ENCODE measurements at places on chromosomes 4 and X.

DNA sequence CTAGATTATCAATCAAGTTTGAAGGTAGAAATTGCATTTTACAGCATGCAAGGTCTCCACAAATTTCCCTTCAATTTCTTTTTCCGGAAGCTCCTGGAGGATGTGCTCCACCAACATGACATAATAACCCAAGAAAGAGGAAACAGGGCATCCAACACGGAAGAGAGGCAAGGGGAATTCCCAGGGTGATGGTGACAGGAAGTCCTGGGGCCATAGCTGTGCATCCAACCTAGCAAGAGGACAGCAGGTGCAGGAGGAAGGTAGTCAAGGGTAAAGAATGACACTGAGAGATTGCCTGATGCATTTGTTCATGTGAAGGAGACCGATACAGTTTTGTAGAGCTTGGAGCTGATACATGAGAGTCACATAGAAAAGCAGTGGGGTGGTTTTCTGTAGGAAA is 115.7 kb upstream of the LSM6 start:
- DNase-seq: no peak

GRCh38 chr4:172348426-172348825 is 535.2 kb downstream of the GALNTL6 start:
- DNase-seq: no peak

DNA sequence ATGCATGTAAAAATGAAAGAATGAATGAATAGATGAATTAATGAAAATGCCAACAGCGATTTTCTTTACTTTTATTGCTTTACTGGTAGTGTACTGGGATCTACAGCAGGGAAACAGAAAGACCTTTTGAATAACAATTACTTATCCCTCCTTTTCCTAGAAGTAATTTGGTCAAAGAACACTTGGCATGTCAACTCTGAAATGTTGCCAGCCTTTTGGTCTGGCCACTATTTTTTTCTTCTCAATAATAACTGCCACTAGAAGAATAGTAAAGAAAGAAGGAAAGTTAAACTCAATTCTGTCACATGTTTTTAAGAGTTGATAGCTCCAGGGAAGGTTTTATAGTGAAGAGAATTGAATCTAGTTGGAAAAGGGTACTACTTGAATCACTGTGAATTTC is 52.9 kb downstream of the EPHA5 start:
- DNase-seq: no peak

DNA sequence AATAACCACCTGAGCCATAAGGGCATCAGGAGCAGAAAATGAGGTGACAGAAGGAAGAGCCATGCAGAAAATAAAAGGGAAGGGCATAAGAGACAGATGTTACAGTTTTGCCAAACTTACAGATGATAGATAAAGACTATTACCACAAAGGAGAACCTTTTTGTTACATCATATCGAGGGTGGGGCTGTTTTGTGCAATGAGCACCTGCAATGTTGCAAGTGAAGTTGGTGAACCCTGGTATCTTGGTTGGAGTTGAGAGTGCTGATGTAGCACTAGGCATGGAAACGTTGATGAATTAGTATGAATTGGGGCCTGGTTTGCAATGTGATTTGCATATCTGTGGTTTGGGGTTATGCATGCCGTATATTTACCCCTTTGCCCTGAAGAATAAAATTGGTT is 119.8 kb upstream of the TEX13D start:
- DNase-seq: no peak

DNA sequence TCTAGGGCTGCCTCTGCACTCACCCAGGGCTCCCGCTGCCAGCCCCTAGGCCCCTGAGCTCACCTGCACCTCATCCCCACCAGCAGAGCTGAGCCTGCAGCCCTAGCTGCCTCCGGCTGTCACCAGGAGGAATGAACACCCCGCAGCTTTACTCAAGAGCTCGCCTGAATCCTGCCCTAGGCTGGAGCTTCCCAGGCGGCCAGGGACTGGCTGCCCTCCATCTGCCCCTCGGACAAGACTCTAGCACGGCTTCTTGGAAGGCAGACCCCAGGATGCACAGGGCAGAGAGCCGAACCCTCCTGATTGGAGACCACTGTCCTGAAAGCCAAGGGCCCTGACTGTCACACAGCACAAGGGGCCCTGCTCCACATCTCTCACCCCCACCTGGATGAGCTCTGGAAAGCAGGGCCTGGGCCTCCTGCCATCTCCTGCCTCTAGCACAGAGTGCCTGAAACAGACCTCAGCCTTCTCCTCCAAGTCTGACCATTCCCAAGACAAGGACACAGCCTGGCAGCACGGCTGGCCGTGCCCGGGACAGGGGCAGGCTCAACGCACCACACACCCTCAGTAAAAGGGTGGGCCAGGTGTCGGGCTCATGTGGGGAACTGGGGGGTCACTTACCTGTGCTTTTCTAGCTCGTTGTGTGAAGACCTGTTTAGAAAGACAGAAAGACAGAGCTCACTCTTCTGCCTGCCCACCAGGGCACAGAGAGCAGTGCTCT is 4.4 kb downstream of the MXD4 start:
- peak; percentile 11 for DNase-seq

DNA sequence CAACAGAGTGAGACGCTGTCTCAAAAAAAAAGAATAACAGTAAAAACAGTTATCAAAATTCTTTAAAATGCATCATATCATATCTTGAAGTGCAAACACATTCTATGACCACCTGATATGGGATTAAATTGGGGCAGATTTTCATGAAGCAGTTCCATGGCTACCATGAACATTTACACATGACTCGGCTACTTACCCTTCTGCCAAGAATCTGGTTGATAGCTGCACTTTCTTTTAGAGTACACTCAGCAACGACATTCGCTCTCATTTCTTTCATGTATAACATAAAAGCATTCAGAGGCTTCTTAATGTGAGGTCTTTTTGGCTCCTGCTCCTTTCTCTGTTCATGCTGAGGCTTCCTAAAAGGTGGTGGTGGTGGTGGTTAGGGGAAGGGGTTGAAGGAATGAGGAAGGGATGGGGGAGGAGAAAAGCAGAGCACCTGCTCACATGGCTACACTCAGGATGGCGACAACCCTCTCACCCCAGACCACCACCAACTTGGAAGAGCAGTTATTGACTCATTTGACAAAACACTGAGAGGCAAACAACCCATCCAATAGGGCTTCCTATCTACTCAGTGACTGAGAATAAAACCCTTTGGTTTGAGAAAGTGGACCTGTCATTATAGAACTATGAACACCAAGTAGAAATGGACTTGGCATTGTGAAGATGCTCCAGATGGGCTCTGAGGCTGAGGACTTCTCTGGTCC is 88.5 kb downstream of the HADH start:
- no peak for DNase-seq

GRCh38 chrX:44080083-44080482 is 106.9 kb upstream of the NDP start:
- DNase-seq: no peak

DNA sequence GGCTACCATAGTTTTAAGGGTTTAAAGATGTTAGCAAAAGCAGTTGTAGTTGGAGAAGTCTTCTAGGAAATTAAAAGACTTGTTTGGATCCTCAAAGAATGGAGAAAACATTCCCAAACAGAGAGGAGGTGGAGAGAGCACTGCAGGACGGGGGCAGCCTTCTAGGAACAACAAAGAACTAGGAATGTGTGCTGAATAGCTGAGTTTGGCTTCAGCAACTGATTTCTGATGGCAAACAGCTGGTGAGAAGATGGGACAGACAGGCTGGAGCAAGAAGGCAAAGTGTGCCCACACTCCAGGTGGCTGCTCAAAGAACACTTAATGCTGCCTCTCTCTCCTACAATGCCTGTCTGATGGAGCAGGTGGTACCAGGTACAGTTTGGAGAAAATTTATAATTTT is 1331.1 kb downstream of the ADGRL3 start:
- no peak for DNase-seq

- no peak for DNase-seq
These were observed 138.1 kb downstream of the KDM6A start for GRCh38 chrX:45011131-45011530.

DNA sequence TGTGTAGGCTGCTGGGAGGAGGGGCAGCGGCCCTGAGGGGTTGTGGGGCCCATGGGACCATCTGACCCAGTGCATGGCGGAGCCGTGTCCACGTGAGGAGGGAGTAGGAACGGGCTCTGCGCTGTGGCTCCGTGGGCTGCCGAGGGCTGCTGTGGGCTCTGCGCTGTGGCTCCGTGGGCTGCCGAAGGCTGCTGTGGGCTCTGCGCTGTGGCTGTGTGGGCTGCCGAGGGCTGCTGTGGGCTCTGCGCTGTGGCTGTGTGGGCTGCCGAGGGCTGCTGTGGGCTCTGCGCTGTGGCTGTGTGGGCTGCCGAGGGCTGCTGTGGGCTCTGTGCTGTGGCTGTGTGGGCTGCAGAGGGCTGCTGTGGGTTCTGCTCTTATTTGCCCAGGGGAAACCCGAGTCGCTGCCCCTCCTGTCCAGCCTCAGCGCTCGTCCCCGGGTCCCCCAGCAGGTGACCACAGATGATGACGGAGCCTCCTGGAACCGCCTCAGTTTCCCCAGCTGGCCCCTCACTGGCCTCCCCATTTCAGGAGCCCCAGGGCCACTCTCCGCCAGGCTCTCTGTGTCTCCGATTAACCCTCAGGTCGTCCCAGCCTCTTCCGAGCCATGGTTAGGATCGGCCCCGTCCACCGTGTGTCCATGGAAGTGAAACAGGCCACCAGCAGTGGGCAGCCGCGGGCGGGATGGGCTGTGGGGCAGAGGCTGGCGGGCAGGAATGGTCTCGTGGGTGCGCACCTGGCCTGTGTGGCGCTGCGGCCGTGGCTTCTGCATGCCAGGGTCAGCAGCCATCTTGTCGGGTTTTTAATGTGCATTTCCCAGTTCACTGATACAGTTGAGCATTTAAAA is 20.0 kb downstream of the PCGF3 start:
- DNase-seq: no peak

DNA sequence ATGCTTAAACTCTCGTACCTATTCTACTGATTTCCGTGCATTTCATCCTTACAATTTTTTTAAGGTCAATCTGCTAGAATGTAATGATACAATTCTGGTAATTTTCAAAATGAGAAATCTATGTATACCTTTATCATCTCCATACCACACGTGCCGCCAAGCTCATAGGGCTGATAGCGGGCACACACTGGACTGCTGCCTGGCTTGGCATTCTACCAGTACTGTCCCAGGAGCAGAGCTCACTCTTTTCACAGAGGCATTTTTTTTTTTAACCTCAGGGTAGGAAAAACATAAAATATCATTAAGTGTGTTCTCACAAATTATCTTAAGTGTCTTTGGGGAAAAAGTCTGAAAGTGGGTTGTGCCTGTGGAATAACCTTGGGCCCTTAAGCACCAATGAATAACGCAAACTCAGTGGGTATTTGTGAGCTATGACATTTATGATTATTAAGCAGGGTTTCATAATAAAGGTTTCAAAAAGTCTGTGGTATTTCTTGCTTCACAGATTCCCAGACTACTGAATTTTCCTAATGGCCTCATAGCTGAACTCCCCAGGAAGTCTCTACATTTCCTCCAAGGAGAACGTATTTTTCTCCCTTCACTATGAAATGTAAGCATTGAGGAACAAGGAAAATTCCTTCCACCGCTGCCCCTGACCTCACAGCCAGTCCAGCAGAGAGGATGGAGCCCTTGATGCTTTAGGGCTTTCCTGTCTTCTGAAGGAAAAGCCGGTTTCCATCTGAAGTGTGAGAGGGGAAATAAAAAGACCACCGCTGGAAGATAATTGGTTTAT is 125.2 kb downstream of the ELOVL6 start:
- DNase-seq: no peak

GRCh38 chrX:131894995-131895394 is 128.1 kb upstream of the STK26 start:
- DNase-seq: no peak

- no peak for DNase-seq
These were observed 293.2 kb downstream of the UNC5C start for GRCh38 chr4:95255396-95256107.

All from D341Med (cell line).